IMR-90 (cell line): ENCODE measurements at places on chromosomes 13 and 19.
A peak's percentile ranks its signal among the peaks of the same experiment; 100 is the strongest.

GRCh38 chr13:73168226-73168952, 109.6 kb downstream of the KLF5 start:
- peak; percentile 45 for DNase-seq

DNA sequence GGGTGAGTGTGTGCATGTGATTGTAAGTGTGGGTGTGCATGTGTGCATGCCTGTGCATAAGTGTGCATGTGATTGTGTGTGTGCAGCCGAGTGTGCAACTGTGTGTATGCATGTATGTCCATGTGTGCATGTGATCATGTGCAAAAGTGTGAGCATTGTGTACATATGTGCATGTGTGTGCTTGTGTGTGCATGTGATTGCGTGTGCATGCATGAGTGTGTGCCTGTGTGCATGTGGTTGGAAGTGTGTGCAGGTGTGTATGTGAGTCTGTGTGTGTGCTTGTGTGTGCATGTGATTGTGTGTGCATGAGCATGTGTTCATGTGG, 3.5 kb downstream of the PODNL1 start:
- DNase-seq, result no peak

GRCh38 chr13:112128331-112128610, 61.3 kb downstream of the SOX1 start:
- no peak for DNase-seq

DNA sequence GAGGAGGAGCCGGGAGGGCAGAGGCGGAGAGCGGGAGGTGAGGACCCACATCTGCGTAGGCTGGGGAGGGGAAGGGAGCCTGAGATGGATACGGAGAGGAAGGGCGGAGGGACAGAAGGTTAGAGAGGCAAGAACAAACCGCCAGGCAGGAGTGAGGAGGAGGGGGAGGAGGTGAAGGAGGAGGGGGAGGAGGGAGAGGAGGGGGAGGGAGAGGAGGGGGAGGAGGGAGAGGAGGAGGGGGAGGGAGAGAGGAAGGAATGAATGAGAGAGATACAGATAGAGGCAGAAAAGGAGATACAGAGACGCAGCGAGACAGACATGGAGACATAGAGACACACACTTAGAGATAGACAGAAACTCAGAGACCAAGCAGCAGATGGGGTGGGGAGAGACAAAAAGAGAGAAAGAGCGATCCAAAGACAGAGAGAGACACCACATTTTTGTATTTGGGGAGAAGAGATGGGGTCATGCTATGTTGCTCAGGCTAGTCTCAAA, 782 bp upstream of the CA11 start:
- DNase-seq, result no peak

DNA sequence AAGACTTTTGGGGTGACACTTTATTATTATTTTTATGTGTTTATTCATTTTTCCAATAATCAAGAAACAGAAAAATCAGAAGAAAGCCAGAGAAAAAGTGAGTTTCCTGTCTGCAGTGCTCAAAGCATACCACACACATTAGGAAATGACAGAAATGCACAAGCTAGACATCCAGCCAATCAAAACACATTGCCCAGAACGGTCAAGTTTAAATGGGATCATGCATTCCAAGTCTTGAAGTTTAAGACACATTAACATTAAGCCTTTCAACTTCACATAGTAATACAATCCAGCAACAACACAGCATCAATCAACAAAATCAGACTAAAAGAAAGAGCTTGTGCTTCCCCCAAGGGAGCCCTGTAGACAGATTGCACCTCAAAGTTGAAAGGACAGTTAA, 28.7 kb upstream of the MEDAG start:
- DNase-seq, result peak; percentile 82

DNA sequence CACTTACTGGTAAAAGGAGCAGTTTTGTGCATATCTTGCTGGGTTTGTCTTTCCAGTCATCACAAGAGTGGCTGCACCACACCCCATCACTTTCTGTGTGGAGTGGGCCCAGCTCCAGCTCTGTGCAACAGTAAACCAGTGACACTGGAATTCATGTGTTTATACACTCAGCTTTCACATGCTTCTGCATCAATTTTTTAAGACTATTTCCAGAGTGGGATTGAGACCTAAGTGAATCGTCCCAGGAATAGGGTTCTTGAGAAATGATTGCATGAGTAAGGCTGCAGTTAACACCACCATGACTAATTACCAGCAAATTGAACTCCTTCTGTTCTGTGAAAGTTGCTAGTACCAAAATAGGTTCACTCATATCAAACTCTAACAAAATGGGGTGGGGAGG, 5.3 kb upstream of the CFAP97D2 start:
- peak; percentile 43 for DNase-seq

- no peak for DNase-seq
These were observed 6.6 kb downstream of the ATP7B start for GRCh38 chr13:52004511-52005170.

DNA sequence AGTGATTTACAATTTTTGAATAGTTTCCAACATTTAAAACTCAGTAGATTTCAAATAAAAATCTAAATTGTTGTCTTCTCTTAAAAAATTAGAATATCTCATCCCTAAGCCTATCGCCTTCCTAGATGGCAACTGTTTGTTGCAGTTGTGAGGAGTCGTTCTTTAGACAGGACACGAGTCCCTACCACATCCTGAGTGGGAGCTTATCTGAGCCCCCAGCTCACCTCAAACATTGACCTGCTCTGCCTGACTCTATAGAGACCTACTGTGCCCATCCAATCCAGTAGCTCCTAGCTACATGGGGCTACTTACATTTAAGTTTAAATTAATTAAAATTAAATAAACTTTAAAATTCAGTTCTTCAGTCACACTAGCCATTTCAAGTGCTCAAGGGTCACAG, 434.7 kb downstream of the FOXO1 start:
- no peak for DNase-seq

DNA sequence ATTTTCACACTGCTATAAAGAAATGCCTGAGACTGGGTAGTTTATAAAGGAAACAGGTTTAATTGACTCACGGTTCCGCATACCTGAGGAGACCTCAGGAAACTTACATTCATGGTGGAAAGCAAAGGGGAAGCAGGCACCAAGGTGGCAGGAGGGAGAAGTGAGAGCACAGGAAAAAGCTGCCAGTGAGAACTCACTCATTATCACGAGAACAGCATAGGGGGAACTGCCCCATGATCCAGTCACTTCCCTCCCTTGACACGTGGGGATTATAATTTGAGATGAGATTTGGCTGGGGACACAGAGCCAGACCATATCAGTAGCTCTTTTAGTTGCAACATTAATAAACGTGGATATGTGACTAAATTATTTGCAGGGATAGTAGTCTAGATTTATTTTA, 4.3 kb upstream of the KCTD4 start:
- DNase-seq, result no peak
